ENCODE measurements at places on chromosomes 5 and 9.

- DNase-seq: peak; percentile 9
Observed at GRCh38 chr5:143557061-143557818, 153.8 kb upstream of the NR3C1 start.

DNA sequence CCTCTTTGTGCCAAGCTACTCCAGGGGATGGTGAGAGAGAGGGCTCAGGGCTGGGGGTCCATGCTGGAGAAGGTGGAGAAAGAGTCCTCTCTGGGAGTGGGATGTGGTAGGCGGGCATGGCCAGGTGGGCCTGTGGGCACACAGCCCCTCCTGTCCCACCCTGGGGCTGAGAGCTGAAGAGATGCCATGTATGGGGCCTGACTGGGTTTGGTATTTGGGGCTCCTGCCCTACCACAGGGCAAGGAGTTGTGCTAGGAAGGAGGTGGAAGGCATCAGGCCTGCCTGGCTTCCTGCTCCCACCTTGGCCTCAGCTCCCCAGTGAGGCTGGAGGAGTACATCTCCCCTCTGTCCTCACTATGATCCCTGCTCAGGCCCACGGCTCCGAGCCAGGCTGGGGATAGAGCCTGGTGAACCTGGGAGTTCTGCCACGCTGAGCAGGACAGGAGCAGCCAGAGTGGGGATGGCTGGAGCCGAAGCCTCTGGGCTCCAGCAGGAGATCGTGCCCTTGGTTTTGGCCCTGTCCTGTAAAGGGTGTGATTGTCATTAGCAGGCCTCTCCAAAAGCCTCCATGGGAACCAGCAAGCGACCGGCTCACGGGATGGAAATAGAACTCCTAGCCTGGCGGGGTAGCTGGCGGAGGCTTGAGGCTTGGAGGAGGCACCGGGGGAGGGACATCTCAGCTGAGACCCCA, 75.5 kb downstream of the CACNA1B start:
- no peak for DNase-seq

DNA sequence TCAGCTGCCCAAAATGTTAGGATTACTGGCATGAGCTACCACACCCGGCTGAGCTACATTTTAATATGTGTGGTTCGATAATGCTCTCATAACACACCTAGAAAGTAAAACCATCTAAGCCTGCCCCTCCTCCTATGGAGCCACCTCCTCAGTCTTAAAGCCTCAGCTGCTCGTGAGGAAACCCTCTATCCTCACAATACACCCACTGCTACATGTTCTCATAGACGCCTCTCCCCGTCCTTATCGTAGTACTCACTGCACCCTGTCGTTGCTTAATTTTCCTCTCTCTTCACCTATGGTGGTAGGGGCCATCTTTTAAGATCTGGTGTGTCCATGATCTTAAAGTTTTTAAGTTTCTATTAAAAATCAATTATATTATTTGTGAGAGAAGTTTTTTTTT, 72.9 kb downstream of the RCL1 start:
- DNase-seq: no peak

- DNase-seq: no peak
Observed at GRCh38 chr5:179230061-179230461, 115.2 kb downstream of the ADAMTS2 start.

DNA sequence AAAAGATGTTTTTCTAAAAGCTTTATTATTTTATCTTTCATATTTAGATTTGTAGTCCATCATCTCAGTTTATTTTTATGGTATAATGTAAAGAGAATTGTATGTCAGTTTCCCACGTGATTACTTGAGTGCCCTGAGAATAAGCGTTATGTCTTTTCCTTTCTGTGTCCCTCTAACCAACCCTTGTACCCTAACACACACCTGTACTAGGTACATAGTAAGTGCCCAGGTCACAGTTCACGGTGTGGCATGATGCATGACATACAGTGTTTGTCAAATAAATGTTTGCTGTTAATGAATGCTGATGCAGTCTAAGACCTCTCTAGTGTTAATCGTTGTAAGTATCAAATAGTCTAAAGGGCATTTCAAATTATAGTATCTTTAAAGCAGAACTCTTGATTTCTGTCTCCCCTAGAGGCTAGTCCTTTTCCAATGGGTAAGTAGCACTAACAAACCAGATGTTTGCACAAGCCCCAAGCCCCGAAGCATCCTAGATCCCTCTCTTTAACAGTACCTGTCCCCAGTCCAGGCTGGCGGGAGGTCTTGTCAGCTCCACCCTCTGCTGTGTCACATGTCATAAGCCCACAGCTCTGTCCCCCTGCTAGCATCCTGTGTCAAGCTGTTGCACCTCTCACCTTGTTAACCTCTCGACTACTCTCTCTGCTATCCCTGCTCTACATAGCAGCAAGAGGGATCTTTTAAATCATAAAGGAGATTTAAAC, 23.7 kb downstream of the NUP214 start:
- DNase-seq: no peak

GRCh38 chr5:133261993-133262392, 210.2 kb downstream of the HSPA4 start:
- DNase-seq: no peak

- no peak for DNase-seq
Observed at GRCh38 chr5:61828856-61829255, 477.1 kb upstream of the KIF2A start.

GRCh38 chr9:121217609-121218292, 16.1 kb upstream of the RAB14 start:
- no peak for DNase-seq

DNA sequence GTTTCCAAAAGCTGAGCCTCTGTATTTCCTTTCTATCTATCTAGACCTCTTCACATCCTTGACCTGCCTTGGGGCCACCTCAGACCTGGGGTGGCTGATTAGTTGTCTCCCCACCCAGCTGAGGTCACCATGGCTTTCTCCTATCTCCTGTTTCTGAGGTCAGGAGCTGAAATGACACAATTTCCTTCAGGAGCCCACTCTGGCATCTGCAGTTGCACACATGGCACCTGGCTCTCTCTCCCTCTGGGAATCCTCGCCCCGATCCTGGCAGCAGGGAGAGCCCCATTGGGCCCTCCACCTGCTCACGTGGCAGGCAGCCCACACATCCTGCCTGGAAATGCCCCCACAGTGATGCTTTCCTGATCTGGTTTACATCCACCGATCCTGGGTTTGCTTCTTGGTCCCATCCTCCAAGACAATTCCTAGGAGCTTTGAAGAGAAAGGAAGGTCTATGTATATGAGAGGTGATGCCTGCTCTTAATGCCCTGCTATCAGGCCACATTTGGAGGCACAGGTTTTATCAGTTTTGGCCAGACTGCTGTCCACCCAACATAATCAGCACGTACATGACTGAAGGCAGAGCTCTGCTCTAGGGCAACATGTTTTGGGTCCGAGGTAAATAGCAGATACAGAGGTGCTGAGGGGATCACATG, 53.7 kb downstream of the MARCHF3 start:
- no peak for DNase-seq

GRCh38 chr9:134666208-134666607, 24.6 kb downstream of the COL5A1 start:
- DNase-seq: no peak

DNA sequence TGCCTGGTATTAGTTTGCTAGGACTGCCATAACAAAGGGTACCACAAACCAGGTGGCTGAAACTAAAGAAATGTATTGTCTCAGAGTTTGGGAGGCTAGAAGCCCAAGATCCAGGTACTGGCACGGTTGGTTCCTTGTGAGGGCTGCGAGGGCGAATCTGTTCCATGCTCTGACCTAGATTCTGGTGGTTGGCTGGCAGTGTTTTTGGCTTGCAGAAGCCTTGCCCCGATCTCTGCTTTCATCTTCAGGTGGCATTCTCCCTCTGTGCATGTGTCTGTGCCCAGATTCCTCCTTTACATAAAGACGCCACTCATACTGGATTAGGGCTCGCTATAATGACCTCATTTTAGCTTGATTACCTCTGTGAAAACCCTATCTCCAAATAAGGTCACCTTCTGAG, 36.7 kb downstream of the RAI14 start:
- DNase-seq: peak; percentile 1

- no peak for DNase-seq
Observed at GRCh38 chr5:873328-873727, 19.3 kb downstream of the BRD9 start.

DNA sequence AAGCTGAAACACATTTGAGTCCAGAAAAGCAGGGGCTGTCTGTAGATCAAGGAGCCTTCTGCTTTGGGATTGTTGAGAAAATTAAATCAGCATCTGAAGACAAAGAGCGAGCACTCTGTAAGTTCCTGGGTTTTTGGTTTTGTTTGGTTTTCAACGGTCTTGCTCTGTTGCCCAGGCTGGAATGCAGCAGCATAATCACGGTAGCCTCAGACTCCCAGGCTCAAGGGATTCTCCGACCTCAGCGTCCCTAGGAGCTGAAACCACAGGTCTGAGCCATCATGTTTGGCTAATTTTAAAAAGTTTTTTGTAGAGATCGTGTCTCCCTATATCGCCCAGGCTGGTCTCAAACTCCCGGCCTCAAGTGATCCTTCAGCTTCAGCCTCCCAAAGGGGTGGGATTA, 266.5 kb upstream of the ADAMTS16 start:
- DNase-seq: no peak

DNA sequence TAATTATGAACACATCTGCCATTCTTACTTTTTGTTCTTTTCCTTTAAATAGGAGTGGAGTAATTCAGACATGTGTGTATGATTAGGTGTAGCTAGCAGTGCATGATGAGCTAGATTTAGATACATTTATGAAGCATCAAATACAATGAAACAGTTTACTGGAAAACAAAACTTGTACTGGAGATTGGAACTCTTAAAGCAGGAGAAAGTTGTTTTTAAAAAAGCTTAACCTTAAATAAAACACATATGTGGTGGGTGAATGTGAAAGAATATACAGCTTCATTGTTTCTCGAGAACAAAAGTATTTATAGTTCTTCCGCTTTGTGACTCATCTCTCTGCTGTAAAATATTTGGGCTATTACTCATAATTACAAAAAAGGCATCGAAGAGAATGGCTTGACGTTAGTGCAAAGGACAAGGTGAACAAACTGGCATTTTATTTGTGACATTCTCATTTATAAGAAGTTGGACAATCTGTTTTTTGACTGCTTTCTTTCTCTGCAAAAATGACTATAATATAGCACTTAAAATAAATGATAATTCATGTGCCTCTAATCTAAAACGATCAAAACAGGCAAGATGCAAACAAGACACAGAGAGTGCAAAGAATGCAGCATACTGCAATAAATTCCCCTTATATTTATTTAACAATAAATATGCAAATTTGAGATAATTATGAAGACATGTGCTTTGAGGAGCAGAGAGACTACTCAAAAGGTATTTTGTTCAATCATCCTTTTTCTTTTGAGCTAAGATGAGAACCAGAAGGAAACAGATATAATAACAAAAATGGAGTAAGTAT, 478.8 kb downstream of the CETN3 start:
- DNase-seq: no peak

- DNase-seq: no peak
Observed at GRCh38 chr5:86118542-86118941, 499.2 kb upstream of the COX7C start.

DNA sequence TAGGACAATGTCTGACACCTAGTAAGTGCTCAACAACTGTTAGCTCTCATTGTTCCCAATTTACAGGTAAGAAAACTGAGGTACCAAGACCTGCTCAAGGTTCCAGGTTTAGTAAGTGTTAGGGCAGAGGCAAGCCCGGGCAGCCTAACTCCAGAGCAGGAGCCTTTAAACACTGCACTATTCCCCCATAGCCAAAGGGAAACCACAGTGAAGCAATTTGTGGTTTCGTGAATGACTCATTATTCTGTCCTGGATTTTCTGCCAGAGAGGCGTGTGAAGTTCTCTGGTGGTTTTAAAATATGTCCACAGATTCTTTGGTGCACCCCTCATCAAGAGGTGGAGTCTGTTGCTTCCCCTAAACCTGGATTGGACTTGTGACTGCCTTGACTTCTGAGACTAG, 1.0 kb upstream of the MCC start:
- no peak for DNase-seq

All from NCI-H524 treated with DMSO at 0.1 percent for 48 hours (cell line).